Bronchial epithelial cell (primary cell): ENCODE measurements at places on chromosomes 1 and 21.

DNA sequence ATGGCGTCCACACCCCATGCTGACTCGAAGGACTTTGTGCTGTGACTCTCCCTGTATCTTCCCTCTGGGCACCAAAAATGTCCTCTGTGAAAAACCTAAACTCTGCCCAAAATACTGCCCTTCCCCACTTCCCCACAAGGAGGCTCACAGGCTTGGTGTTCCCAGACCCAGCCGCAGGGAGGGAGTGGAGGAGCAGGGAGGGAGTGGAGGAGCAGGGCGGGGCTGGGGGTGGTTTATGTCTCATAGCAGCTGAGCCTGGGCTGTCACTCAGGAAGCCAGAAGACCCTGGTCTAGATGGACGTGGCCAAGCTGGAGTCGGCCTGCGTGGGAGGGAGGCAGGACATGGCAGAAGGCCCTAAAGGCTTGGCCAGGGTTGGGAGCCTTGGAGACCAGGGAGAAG lies 461.7 kb downstream of the PTPRU start:
- peak; percentile 53 for DNase-seq

- peak; percentile 59 for DNase-seq
Measured at GRCh38 chr1:163069142-163069541, at the start of gene RGS4. TSS of gene RGS4 (plus strand) at chr1:163069361. CDS start at chr1:163069485, 124 bp downstream.

GRCh38 chr21:44349847-44350772 lies 3.3 kb upstream of the TRPM2 start:
- DNase-seq = no peak

DNA sequence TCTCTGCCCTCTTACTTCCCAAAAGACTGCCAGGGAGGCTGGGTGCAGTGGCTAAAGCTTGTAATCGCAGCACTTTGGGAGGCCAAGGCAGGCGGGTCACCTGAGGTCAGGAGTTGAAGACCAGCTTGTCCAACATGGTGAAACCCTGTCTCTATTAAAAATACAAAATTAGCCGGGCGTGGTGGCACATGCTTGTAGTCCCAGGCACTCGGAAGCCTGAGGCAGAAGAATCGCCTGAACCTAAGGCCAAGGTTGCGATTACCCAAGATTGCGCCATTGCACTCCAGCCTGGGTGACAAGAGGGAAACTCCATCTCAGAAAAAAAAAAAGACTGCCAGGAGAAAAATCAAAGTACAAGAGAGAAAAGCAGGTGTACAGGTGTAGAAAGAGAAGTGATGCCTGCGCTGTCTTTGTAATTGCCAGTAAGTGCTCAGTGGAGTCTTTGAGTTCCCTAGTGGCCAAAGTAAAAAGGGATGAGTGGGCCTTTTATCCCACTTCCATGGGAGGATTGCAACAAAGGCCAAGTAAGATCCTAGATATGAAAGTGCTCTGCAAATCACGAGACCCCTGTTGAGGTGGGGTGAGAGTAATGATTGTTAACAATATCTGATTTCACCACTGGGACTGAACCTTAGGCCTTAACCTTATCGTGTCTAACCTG lies 94.7 kb upstream of the WNT4 start:
- DNase-seq = peak; percentile 33

- DNase-seq = no peak
Measured at GRCh38 chr1:95068956-95069709, 3.6 kb downstream of the ALG14 start.

DNA sequence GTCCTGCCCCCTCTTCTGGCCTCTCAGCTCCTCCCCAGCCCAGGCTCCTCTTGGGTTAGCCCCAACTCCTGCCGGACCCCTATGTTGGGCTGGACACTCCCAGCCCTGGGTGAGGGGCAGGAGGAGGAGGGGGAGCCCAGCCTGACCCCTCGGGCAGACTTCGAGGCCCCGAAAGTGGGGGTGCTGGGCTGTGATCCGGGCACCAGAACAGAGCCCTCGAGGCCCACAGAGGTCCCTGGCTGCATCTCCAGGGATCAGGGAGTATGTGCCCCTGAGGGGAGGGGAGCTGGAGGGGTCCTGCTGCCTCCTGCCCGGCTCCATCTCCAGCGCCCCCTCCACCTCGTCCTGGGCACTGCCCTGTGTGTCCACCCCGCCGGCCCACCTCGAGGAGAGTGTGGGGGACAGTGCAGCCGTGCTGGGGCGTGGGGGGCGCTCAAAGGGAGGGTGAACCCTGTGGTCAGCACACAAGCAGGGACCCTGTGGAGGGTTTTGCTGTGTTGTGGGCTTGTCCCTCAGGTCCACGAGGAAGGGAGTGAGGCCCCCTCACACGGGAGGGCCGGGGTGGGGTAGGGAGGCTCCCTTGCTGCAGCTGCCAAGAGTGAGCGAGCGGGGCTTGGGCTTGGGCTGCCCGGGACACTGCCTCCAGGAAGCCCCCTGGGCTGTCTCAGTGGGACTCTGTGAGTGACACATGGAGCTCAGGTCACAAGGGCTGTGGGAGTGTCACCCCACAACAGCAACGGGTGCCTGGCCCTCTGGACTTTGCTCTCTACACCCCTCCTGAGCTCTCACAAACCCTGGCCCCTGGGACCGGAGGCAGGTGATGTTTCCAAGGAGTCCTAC lies 54.4 kb downstream of the COL18A1 start:
- DNase-seq = no peak

DNA sequence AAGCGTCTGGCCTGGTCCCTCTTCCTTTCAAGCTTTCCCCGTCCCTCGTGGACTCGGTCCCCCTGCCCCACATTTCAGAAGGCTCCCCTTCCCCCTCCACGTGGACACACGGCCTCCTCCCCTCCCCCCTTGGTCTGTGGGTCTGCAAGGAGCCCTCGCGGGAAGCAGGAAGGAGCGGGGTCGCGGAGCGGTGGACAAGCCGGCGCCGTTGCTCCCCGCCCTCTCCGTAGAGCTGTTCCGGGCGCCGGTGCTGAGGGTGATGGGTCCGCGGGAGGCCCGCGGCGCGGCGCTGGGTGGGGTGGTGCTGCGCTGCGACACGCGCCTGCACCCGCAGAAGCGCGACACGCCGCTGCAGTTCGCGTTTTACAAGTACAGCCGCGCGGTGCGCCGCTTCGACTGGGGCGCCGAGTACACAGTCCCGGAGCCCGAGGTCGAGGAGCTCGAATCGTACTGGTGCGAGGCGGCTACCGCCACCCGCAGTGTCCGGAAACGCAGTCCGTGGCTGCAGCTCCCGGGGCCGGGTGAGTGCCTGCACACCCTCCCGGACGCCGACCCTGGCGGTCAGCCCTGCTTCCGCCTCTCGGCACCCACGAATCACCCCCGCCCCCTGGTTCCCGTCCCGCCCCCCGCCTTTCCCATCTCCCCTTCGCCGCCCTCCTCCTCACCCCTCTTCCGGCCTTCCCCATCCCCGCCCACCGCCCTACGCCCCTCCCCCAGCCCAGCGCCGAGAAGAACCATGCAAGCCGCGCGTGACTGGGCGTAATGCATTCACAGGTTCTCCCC lies 5.3 kb downstream of the FCRLB start:
- DNase-seq = no peak

DNA sequence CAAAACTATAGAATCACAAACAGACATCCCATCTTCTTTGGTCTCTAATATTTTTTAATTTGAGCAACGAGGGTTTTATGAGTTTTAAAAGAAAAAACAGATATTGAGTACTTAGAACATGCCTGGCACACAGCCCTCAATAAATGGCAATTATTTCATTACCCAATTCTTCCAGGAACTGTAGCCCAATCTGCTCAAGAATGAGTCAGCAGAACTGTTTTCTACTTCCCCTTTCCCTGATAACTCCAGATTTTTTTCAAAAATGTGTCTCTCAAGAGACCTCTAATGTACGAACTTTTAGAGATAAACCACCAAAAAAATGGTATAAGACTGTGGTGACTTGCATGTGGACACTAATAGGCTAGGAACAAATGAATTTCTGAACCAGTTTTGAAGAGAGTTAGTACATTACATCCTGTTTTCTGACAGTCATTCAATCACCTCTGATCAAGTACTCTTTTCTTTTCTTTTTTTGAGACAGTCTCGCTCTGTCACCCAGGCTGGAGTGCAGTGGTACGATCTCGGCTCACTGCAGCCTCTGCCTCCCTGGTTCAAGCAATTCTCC lies 11.5 kb downstream of the ABL2 start:
- peak; percentile 29 for DNase-seq

DNA sequence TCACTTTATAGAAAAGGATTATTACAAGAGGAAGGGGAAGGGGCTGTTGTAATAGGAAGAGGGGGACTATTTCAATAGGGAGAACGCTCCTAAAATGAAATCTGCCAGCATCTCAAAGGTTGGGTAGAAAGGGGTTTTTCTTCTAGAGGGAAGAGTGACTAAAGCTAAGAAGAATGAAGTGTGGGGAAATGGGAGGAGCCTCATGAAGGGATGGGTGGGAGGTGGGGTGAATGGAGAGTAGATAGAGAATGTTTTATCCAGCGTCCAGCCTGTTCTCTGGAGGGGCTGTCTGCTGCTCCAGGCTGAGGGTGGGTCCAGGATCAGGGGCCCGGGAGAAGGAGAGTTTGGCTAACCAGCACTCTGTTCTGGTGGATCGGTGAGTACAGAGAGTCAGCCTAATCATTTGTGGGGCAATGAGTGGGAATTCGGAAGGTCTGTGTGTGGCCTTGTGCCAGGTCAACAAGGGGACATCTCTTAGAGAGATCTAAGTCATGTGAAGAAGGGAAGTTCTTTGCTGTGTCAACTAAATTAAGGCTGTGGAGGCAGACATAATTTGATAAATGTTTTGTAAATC lies 25.2 kb downstream of the VN1R5 start:
- no peak for DNase-seq

DNA sequence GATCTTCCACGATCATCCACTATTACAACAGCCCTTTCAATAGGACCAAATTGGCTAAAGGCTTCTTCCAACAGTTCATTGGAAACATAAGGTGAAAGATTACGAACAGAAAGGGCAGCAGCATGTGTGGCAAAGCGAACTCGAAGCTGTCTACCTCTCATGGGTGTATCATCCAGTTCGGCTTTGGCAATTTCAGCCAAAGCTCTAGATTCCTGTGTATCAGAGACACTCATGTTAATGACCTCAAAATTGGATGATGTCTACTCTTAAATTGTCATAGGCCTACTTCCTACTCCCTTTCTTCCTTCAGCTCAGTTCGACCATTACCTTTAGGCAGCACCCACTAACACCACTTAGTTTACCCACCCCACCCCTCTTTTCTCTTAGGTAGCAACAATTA lies 2.2 kb downstream of the SFPQ start:
- DNase-seq = no peak

- no peak for DNase-seq
Measured at GRCh38 chr1:184366997-184367396, 19.8 kb upstream of the C1orf21 start.

DNA sequence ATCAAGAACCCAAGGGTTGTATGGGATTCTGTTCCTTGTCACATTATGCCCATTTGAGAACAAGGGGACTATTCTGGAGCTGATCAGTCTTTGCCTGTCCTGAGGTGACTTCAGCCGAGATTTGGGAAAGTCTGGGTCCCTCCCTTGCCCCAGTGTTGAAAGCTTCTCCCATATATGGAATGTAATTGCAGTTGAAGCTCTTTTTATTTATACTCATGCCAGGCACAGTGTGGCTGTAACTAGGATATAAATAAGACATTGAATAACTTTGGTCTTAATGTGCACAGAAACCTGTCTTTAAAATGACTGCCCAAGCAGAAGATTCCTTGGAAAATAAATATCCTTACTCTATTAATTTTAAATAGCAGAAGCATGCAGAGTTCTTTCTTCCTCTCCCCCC lies 15.2 kb downstream of the AKNAD1 start:
- no peak for DNase-seq

- DNase-seq = no peak
Measured at GRCh38 chr1:234611847-234612351, 1.9 kb upstream of the IRF2BP2 start.

DNA sequence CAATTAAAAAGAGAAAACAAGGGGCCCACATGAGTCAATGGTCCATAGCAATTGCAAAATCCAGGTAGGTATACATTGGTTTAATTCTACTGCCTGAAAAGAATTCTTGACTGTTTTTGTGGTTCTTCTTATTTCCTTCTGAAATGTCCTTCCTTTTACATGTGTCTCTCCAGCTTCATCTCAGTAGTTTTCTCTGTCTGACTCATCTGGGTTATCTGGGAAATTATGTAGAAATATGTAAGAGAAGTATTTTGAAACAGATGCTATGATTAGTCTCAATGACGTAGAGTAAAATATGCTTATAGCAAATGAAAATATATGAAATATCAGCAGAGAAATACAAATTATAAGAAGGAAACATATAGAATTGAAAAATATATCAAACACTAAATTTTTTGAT lies 953.2 kb downstream of the BRINP3 start:
- peak; percentile 27 for DNase-seq

DNA sequence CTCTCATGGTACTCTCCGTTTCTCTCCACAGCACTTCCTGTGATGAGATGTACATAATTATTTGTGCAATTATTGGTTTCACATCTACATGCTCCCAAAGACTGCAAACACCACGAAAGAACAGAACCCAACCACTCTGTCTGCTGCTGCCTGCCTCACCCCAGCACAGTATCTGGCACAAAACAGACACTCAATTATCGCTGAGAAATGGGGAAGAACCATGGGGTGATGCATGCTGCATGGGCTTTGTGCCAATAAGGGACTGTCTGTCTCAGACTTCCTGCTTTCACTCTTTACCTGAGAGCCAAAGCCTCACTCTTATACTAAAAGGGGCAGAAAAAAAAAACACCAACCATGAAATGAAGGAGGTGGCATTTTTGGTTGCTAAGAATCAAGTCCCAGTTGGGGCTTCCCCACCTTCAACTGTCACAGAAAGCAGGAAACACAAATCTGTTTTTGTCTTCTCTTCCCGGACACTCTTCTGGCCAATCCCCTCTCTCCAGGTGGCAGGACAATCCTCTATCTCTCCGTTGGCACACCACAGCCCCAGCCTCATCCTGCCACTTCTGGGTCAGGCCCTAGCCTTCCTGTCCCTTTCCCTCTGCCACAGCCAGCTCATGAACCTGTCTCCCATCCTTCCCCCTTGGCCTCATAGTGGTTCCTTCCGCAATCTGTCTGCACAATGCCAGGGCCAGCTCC lies 82.0 kb downstream of the TGFBR3 start:
- peak; percentile 74 for DNase-seq

DNA sequence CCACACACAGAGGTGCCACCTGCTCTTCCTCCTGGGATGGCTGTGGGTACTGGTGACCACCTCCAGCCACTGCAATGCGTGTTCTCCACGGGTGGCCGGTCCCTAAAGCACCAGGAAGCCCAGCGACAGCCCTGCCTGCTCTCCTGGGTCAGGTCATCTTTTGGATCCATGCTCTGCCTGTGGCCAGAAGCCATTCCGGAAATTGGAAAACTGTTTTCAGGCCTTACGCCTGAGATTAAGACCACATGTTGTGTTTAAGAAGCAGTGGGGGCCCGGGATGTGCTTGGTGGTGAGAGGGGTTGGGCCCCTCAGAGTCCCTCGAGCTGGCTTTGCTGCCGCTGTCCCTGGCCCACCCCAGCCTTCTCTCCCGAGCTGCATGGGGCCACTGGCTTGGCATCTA lies 150.8 kb downstream of the PEX14 start:
- DNase-seq = no peak

- DNase-seq = no peak
Measured at GRCh38 chr1:97516588-97516987, 404.2 kb downstream of the DPYD start.

DNA sequence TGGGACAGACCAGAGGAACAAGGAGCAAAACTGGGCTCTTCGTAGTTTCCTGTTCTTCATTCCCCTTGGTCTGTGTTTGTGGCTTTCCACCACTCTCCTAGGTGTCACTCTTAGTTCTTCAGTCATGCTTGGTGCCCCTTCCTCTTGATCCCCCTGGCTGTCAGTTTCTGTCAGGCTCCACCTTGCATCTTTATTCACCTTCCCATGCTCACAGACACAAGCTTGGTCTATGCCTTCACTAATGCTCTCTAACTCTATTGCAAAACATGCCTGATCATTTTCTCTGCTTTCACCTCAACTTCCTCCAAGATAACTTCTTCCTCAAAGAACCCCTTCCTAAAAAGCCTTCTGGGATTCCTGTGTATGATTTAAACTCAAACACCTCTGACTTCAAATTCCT lies 122.9 kb downstream of the GLUL start:
- no peak for DNase-seq
